Stimulated activated CD4-positive, alpha-beta T cell treated with anti-CD3 and anti-CD28 coated beads, Interleukin-2, amount 100 ng/mL, for 4 hours (primary cell): ENCODE measurements at places on chromosomes 5 and 9.
A peak's percentile ranks its signal among the peaks of the same experiment; 100 is the strongest.

- no peak for DNase-seq
Observed at GRCh38 chr5:158874792-158875191, 224.9 kb downstream of the EBF1 start.

- no peak for DNase-seq
Observed at GRCh38 chr9:849431-849830, 7.9 kb downstream of the DMRT1 start.

- no peak for DNase-seq
Observed at GRCh38 chr5:83331842-83332241, 139.7 kb upstream of the VCAN start.

DNA sequence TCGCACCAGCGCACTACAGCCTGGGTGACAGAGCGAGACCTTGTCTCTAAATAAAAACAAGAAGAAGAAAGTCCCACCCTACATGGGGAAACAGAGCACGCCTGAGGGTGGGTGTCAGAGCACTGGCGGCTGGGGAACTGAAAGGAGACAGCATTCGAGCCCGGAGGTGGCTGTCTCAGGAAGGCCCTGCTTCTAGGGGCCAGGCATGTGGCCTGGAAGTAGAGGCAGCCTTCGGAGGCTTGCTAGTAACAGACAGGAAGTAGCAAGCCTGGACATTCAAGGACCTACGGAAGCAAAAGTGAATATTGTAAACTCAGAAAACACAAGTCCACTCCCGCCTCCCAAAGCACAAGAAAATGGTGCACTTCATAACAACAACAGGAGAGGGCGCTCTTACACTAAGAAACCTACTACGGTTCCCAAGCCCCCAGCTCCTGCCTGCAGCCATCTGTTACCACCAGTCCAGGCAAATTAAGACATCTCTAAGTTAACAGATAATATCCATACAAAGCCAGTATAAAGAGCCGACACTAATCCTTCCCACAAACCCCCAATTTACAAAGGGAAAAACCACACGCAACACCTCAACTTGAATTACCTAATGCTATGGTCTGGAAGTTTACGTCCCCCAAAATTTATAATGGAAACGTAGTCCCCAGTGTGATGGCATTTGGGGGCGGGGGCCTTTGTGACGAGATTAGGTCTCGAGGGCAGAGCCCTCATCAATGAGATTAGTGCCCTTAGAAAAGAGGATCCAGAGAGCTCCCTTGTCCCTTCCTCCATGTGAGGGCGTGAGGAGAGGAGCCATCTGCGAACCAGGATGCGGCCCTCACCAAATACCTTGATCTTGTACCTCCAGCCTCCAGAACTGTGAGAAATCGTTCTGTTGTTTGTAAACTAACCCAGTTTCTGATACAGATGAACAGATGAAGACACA, 7.7 kb downstream of the RASGEF1C start:
- no peak for DNase-seq

- DNase-seq: no peak
Observed at GRCh38 chr9:36401164-36401740, 1.2 kb upstream of the RNF38 start.

- DNase-seq: no peak
Observed at GRCh38 chr9:38715684-38716083, 4.2 kb downstream of the FAM240B start.

- DNase-seq: no peak
Observed at GRCh38 chr9:30362373-30362772, 2022.1 kb upstream of the ACO1 start.

- DNase-seq: no peak
Observed at GRCh38 chr9:91760906-91761305, 189.1 kb downstream of the ROR2 start.

DNA sequence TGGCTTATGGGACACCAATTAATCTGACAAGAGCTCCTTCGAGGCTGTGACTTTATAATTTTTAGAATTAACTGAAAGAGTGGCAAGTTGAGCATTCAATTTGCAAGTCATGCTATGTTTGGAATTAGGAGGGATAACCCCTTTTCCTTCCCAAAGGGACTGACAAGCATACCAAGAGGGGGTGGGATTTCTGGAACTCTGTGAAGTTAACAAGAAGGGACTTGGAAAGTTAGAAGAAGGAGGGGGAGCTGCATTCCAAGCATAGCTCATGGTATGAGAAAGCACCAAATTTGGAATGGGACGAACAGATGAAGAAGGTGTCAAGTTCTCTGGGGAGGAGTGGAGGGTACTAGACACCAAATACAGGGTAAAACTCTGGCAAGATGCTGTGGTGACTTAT, 8.9 kb upstream of the PALM2AKAP2 start:
- no peak for DNase-seq

GRCh38 chr5:158084292-158084691, 225.3 kb upstream of the CLINT1 start:
- no peak for DNase-seq

DNA sequence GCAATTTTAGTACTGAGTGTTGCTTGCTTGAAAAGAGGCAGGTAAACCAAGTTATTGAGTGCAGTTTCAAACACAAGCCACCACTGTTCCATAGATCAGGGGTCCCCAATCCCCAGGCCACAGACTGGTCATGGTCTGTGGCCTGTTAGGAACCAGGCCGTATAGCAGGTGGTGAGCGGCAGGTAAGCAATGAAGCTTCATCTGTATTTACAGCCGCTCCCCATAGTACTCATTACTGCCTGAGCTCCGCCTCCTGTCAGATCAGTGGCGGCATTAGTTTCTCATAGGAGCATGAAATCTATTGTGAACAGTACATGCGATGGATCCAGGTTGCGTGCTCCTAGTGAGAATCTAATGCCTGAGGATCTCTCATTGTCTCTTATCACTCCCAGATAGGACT, 41.5 kb upstream of the ABL1 start:
- no peak for DNase-seq

- DNase-seq: no peak
Observed at GRCh38 chr5:93250424-93250823, 330.6 kb downstream of the NR2F1-AS1 start.

- no peak for DNase-seq
Observed at GRCh38 chr5:124738681-124739633, 7.5 kb downstream of the ZNF608 start.

GRCh38 chr5:38835887-38836286, 9.9 kb upstream of the OSMR start:
- no peak for DNase-seq

- DNase-seq: no peak
Observed at GRCh38 chr5:60332244-60333004, 367.5 kb downstream of the DEPDC1B start.

GRCh38 chr5:112210430-112211005, 208.6 kb downstream of the EPB41L4A start:
- DNase-seq: no peak

GRCh38 chr5:101838435-101838834, 457.6 kb downstream of the SLCO4C1 start:
- DNase-seq: no peak

GRCh38 chr5:116216246-116216645, 131.4 kb downstream of the COMMD10 start:
- no peak for DNase-seq

DNA sequence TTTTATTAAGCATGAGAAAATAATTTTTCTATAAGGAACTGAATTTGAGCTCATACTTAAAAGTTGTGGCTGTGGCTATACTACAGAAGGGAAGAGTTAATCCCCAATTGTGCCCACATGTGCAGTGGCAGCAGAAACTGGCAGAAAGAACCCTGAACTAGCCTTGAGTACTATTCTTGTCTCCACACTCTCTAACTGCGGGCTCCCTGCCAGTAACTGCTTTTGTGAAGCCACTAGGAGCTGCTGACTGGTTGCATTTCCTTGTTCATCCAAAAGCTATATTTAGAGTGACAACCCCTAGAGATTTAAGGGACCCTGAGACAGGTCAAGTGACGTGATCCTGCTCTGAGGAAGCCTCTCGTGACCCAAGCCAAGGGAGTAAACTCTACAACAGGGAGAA, 238.6 kb downstream of the ELAVL2 start:
- DNase-seq: no peak

- no peak for DNase-seq
Observed at GRCh38 chr9:13608451-13608850, 329.0 kb upstream of the MPDZ start.

DNA sequence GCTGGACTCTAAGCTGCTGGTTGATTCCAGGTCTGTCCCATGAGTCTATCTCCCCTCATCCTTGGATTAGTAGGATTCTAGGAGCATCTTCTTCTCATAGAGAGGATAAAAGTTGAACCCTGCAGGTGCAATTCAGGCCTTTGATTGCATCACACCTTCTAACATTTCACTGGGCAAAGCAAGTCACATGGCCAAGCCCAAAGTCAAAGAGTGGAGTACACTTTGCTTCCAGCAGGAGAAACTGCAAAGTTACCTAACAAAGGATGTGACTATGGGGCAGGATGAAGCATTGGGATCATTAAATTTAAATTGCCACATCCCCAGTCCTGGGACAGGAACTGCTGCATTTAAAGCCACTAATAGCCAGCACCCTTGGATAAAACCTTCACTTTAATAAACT, 51.0 kb upstream of the EGFLAM start:
- no peak for DNase-seq

DNA sequence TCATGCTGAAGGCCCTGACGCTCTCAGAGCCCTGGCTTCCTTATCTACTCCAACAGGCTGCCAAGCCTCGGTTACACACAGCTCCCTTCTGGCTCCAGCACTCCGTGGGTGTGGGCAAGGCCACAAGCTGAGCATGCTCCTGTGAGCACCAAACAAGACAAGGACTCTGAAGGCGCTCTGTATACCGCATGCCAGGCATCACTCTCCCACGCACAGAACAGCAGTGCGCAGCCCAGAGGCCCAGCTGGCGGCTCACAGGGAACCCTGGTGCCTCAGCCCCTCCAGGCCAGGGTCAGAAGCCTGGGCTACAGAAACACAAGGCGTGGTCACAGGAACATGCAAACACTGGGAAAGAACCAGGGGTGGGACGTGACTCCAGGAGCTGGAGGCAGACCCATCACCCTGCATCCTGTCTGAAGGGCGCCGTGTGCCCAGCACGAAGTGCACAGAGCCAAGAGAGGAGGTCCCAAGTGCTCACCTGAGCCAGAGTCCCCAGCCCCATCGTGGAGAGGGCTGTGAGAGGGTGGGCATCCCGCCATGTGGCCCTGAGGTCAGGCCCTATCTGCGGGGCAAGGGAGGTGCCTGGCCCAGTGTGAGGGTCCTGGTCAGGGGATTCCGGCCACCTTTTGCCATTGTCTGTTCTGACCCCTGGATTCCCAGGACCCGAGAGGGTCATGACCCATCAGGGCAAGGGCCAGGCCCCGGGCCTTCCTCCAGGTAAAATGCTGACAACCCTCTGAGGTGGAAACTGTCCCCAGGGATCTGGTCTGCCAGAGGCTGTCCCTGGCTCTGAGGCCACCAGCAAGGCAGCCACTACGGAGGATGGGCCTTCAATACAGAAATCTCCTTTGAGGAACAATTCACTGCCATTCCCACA, 54.7 kb downstream of the COL23A1 start:
- no peak for DNase-seq

DNA sequence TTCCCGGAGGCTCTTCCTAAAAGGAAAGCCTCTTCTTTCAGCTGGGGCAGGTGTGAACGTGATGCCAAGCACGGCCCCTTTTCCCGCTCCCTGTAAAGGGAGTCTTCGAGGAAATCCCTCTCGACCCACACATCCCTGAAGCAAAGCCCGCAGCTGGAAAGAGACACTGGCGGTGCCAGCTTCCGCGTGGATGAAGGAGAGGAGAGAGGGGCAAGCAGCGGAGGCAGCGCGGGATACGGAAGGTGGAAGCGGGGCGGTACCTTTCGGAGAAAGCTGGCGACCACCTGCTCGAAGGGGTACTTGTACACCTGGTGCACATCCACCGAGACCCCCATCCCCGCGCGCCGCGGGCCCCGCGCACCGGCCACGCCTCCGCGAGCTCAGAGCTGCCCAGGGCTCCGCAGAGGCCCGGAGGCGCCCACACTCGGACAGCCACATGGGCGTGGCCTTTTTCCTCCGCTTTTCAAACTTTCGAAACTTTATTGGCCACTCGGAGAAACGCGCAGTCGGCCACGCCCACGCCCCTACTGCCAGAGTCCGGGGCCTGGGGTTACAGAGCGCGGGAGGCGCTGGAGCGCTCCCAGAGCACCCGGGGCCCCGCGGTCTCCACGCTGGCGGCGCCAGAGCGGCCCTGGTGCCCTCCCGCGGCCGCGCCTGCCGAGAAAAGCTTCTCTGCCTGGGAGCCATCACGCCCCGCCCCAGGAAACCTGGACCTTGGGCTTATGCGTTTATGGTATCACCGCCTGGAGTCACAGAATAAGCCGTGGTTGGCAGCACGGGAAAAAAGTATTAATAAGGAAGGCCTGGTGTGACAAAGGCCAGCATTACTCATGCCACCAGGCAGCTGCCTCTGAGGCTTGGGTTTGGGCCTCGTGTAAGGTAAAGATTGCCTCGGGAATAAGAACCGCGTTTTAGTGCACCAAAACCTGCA, at the start of gene PRELID2:
Gene PRELID2, minus strand, starts transcription at position 426 of the 931 bp plus-strand sequence. Its CDS starts 91 bp downstream, at position 335.
- peak; percentile 17 for DNase-seq

DNA sequence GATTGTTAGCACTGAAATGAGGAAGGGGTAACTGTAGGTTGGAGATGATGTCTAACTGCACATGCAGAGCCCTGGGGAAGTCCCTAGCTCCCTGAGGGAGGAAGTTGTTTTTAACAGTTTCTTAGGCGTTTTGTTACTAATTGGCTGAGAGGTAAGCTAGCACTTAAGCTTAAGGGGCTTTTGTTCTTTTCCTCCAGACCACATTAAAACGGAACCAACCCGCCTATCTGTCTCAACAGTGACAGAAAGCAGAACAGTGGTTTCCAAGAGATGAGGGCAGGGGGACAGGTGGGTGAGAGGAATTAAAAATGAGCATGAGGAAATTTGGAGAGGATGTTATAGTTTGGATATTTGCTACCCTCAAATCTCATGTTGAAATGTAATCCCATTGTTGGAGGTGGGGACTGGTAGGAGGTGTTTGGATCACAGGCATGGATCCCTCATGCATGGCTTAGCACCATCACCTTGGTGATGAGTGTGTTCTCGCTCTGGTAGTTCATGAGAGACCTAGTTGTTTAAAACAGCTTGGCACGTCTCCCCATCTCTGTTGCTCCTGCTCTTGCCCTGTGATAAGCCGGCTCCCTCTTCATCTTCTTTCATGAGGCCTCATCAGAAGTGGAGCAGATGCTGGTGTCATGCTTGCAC, 38.9 kb downstream of the LYRM7 start:
- peak; percentile 41 for DNase-seq

GRCh38 chr5:15106530-15107283, 235.1 kb upstream of the ANKH start:
- no peak for DNase-seq

- DNase-seq: no peak
Observed at GRCh38 chr9:95129476-95130291, 187.8 kb downstream of the FANCC start.

DNA sequence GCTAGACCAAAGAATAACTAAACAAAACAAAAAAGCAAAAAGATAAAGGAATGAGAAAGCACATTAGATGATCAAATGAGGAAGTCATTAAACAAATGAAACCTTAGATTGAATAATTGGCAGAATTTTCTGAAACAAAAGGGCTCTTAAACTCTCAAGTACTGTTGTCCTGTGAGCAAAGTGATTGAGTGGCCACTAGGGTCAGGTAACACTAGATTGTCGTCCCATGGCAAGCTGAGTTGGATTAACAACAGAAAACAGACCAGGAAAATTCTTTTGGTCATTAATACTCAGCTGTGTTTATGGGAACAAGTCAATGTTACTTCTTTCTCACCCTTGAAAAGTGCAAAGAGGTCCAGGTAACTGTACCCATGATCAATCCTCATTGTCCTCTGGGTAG, 81.6 kb upstream of the MRPS30 start:
- no peak for DNase-seq
